ENCODE measurements at places on chromosomes 16 and 17.
A peak's percentile ranks its signal among the peaks of the same experiment; 100 is the strongest.

DNA sequence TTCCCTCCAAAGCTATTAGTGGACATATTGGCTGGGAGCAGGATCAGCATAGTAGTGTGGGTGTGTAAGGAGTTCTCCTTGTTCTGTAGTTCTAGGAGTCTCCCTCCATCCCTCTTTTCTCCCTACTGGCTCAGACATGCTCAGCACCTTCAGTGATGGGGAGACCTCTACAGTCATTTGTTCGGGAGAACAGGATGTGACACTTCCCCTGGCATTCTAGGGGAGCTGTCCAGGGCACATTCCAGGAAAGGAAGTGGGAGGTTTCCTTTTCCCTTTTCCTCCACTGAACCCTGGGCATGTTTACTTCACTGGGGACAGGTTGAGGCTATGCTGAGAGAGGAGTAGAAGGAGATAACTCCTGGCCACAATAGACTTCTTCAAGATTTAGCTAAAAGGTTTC, 86.5 kb downstream of the MYH13 start:
- no peak for DNase-seq

DNA sequence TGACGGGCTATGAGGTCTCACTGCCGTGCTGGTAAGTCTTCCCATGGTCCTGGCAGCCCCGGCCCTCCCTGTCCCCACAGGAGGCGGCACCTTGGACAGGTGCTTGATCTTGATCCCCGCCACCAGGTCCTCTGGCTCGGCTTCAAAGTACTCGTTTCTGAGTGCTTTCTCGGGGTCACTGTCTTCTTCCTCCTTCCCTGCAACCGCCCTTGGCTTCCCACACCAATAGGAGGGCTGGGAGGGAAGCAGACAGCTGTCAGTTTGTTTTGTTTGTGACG, 31.9 kb upstream of the RNPS1 start:
- no peak for DNase-seq

- no peak for DNase-seq
Measured at GRCh38 chr16:69712914-69713581, 13.3 kb downstream of the NQO1 start.

DNA sequence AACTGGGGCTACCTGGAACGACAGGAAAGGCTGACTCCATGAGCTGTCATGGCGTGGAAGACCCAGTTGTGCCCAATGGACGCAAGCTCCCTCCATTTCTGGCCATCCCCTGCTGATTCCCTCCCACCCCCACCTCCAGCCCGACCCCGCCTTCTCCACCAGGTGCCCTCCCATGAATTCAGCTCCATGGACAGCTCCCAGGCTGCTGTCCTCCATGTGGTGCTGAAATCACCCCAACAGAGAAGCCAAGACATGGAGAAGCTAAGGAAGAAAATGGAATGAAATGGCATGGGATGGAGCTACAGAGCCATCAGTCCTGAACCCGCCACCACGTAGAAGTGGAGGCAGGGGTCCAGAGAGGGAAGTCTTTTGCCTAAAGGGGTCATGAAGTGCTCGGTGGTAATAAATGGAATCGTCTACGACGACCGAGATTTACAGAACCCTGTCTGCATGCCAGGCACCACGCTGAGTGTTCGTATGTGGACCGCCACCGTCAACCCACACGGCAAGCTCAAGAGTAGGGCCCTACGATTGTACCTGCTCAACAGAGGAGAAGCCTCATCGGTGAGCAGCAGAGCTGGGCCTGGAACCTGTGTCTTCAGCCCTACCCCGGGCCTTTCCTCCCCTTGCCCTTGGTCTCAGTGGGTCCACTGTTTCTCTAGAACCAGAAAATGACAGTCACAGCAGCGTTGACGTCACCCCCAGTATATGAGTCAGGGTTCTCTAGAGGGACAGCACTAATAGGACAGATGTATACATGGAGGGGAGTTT, 9.3 kb upstream of the ZC3H18 start:
- peak; percentile 73 for DNase-seq

DNA sequence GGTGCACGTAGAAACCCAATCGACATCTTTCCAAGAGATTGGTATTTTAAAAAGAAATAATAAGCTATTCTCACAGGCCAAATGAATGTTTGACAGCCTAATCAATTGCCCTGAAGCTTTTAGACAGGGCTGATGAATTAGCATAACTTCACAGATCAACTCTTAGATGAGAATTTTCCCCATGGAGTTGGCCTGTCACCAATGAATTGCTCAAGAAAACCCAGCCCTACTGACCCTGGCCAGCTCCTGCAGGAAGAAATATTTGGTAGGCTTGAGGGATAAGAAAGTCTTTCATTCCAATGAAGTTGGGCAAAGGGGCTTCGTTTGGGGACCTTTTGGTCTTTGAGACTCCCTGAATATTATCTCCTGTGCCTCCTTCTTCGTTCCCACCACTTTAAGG, 23.4 kb upstream of the SEC14L1 start:
- no peak for DNase-seq

DNA sequence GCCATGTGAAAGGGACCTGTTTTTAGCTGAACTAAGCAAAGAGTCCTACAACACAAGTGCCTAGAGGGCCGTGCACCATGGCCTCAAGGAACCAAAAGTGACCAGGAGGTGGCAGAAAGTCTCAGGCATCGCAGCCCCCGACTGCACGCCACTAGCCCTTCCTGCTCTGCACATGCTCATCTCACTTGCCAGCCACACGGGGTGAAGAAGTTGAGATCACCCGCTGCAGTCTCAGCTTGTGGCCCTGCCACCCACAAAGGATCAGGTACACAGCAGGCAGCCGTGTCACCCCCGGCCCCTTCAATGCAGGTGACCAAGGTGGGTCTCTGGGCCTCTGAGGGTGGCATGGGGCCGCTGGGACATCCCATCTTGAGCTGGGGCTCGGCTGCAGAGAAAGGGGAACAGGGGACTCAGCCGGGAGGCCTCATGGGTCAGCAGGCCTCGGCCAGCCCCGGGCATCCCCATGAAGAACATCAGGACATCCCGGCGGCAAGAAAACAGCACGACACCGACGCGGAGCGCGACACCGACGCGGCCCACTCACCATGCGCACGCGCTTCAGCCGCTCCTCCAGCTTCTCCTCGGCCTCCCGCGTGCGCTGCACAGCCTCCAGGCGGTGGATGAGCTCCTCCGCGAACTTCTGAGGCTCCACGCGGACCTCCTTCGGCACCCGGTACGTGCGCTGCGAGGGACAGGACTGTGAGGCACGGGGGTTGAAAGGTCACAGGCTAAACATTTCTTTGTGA, 21.0 kb downstream of the PDIA2 start:
- DNase-seq, result peak; percentile 30

DNA sequence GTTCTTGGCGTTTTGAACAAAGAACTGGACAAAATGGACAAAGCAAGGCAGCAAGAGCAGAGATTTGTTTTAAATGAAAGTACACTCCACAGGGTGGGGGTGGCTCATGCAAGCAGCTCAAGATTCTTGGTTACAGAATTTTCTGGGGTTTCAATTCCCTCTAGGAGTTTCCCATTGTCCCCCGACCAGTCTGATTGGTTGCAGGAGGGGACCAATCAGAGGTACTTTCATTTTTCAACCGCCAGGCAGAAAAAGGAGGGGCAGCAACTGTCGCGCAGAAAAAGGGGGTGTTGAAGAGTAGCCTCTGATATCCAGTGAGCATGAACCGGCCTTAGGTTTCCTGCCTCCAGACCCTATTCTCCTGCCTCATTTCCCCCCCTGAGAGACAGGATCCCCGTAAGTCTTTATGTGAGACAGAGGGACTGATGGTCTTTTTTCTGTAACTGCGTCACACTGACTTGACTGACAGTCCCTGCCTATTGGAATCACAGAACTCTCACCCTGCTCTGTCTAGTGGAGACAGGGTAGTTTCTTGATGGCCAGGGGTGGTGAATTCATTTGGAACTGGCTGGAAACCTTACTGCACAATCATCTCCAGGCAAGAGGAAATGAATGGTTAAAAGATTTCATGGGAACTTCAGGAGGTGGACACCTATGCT, 59.4 kb upstream of the ALOX12 start:
- no peak for DNase-seq

DNA sequence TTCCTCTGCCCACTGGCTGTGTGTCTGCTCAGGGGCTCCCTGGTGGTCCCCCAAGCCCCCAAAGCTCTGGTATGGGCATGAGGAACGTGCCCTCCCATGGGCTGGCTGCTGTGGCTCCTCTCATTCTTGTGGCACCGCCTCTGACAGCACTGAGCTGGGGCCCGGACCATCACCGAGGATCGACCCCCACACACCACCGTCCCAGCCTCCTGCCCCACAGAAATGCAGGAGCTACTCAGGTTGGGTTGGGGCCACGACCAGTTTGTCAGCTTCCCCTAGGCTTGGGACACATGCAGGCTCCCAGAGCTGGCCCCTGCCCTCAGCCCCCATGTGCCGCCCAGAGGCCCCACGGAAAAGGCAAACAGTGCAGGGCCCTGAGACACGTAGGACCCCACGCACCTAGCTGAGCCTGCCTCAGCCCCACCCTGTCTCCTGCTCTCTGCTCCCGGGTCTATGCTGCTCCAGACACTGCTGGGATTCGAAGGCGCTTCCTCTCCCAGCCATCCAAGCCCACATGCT, 3.3 kb upstream of the CASKIN1 start:
- no peak for DNase-seq

DNA sequence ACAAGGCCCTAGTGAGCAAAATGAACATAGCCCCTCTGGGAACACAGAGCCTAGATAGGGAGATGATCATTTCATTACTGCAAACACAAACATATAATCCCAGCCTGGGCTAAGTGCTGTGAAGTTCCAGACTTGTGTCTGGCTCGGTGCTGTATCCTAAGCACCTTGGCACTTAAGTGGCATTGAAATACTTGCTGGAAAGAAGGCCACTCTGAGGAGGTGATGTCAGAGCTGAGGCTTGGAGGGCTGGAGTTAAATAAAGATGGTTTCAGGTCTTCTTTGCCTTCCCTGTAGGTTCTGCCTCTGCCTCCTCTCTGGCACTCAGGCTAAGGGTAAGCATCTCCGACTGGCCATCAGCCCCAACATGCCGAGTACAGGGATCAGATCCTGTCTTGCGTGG, 2.4 kb upstream of the CACNA1G start:
- no peak for DNase-seq

DNA sequence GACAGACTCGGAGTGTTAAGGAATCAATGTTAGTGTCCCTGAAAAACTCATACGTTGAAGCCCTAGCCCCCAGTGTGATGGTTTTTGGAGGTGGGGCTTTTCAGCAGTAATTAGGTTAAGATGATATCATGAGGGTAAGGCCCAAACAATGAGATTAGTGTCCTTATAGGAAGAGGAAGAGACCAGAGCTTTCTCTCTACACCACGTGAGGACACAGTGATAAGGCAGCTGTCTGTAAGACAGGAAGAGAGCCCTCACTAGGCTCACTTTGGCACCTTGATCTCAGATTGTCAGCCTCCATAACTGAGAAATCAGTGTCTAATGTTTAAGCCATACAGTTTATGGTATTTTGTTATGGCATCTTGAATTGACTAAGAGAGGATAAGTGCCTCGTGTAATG, 403.2 kb downstream of the NPIPA7 start:
- no peak for DNase-seq

DNA sequence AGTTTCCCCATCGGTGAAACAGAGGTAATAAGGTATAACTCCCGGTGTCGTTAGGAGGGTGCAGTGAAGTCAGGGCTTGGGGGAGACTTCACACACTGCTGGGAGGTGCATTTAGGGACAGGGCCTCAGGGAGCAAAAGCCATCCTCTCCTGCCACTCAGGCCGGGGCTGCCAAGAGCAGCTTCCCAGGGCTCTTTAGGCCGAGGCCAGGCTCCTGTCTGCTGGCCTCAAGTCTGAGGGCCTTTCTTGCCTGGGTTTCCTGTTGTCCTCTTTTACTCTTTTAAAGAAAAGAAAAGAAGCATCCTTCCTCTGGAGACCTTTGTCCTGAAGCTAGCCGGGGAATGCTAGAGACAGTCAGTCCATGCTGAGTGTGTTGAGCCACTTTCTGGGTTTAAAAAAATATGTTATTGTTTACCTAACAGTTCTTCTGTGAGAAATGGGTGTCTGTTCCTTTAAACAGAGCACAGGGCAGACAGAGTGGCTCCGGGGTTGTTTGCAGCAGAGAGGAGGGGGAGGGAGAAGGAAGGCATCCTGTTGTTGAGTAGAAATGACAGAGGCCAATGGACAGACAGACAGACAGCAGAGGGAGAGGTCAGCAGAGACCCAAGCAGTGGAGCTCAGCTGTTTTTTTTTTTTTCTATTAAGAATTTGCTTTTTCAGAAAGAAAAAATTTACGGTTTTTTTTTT, 79.1 kb downstream of the C17orf67 start:
- DNase-seq, result no peak

- DNase-seq, result peak; percentile 70
Measured at GRCh38 chr17:65013613-65014391, 42.7 kb downstream of the GNA13 start.

DNA sequence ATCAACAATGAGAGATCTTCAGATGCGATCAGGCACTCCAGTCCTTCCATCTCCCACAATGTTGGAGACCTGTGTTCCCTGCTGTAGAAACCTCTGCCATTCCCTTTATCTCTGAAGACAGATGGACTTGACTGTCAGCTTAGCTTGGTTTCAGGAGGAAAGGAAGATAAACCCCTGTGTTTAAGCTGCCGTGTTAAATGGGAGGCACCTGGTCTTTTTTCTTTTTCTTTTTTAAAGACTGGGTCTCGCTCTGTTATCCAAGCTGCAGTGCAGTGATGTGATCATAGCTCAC, 63.1 kb downstream of the USP22 start:
- DNase-seq, result no peak

GRCh38 chr16:81517629-81518438, 73.2 kb downstream of the CMIP start:
- DNase-seq, result no peak

GRCh38 chr17:76539631-76540271, at the start of gene PRCD:
TSS of gene PRCD (plus strand) at chr17:76540044. CDS start at chr17:76540142, 98 bp downstream.
- no peak for DNase-seq

DNA sequence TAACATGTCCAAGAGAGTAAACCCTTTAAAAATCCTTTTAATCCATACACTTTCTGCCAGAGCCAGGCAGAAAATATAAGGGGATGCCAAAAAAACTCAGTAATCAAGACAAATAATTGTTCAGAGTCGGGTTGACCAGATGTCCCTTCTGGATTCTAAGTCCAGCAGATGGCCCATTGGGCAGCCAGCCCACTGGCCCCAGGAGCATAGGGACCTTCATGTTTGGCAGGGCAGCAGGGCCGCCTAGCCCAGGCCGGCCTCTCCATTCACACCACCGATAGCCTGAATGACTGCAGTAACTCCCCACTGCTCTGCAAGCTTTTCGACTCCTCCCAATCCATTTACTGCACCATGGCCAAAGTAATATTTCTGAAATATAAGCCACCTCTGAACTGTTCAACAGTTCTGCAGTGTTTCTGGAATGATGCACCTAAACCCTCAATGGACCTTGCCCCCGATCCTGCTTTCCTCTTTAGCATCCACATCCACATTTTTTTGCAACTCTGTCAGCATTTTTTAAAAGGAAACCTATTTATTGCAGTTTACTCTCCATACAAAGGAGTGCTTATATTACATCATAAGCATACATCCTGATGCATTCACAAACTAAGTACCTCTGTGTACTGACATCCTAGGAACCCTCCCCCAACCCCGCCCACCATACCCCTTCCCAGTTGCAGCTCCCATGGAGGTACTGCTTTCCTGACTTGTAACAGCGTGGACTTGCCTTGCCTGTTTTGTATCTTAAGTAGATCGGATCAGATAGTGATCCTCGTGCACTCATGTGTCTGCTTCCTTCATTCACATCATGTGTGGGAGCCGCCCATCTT, 46.4 kb downstream of the LDHD start:
- no peak for DNase-seq

- DNase-seq, result peak; percentile 48
Measured at GRCh38 chr17:54899721-54900456, 763 bp upstream of the TOM1L1 start.
